ENCODE measurements at places on chromosomes 13 and 19. TPM values are rescaled to one million over a fixed set of nuclear protein-coding genes. Genes with fewer than 3 reads are reported as not detected.

Gene IZUMO2
- polyA plus RNA-seq: not detected

- no peak for DNase-seq
These were observed 5.3 kb downstream of the ABCA7 start for GRCh38 chr19:1045247-1045603.

DNA sequence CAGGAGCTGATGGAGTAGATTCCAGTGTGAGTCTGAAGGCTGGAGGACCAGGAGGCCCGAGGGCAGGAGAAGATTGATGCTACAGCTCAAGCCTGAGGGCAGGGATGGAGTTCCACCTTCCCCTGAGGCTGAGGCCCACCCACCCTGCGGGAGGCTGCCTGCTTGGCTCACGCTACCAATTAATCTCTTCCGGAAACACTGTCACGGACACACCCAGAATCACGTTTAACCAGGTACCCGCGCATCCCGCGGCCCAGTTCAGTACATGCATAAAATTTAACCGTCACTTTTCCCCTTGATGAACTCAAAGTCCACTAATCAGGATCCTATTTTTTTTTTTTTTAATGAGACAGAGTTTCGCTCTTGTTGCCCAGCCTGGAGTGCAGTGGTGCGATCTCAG, 5.2 kb upstream of the ZNF628 start:
- no peak for DNase-seq

DNA sequence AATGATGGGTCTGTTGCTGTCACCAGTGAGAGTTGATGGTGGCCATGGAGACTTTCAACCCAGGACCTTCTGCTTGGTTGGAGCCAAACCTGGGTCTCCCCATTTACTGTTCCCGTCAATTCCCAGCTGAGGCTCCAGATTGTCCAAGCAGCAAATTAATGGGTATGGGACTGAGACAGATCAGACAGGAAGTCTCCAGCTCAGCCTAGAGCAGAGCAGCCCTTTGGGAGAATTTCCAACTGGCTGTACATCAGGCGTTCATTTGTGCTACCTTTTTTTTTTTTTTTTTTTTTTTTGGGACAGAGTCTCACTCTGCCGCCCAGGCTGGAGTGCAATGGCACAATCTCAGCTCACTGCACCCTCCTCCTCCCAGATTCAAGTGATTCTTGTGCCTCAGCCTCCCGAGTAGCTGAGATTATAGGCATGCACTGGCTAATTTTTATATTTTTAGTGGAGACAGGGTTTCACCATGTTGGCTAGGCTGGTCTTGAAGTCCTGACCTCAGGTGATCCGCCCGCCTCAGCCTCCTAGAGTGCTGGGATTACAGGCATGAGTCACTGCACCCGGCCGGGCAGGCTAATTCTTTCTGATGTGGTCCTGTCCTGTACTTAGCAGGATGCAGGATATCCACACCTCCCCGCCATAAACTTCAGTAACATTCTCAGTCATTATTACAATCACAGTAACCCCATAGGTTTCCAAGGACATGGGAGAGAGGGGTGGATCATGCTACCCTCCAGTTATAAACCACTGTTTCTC, 9.3 kb downstream of the MAP3K10 start:
- no peak for DNase-seq

- no peak for DNase-seq
These were observed 624.4 kb upstream of the KLHL1 start for GRCh38 chr13:70732611-70733010.

Gene GIPC3
- polyA plus RNA-seq: 0.50 TPM

- DNase-seq: no peak
These were observed 12.4 kb upstream of the PROZ start for GRCh38 chr13:113145911-113146598.

Gene PSG4
- polyA plus RNA-seq: not detected

Gene OR10H1
- polyA plus RNA-seq: not detected

Gene RINL
- 1.8 TPM for polyA plus RNA-seq

Gene LRRC4B
- polyA plus RNA-seq: 0.63 TPM

GRCh38 chr13:52848455-52849195, at the start of gene PCDH8:
PCDH8 (minus strand) TSS chr13:52848640; CDS start chr13:52848436, 204 bp downstream.
- DNase-seq: no peak
